ENCODE measurements at places on chromosomes 5 and 9.

DNA sequence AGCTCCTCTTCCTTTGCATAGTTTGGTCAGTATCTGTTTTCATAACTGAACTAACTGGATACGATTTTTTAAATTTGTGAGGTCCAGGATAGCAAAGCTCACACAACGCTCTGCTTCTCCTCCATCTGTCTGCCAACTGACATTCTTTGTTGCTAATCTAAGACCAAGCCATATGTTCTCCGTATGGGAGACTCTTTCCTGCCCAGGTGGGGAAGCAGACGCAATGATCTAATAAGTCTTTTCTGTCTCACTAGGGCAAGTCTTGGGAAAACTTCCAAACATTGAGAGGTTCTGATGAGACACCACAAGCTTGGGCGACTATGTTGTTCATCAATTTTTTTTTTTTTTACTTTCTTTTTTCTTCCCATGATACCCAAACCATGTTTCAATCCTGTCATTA is 558.5 kb downstream of the EFNA5 start:
- no peak for DNase-seq

GRCh38 chr9:75589497-75589896 is 301.0 kb upstream of the PCSK5 start:
- no peak for DNase-seq

DNA sequence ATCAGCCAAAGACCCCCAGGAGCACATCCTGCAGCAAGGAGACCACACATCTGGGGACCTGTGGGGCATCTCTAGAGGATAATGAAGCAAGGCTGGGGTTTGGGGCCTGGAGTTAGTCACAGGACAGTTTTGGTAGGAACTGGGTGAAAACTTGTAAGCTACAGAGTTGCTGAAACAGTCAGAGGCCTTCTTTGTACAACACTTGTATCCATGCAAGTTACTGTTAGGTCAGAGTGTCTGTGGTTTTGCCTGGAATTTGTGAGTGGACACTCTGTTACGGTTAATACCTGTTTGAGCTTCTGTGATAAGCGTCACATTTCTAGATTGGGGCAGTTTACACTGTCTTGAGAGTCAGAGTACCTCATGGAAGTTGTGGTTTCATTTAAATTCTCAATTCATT is 22.6 kb upstream of the ASPN start:
- DNase-seq = no peak

DNA sequence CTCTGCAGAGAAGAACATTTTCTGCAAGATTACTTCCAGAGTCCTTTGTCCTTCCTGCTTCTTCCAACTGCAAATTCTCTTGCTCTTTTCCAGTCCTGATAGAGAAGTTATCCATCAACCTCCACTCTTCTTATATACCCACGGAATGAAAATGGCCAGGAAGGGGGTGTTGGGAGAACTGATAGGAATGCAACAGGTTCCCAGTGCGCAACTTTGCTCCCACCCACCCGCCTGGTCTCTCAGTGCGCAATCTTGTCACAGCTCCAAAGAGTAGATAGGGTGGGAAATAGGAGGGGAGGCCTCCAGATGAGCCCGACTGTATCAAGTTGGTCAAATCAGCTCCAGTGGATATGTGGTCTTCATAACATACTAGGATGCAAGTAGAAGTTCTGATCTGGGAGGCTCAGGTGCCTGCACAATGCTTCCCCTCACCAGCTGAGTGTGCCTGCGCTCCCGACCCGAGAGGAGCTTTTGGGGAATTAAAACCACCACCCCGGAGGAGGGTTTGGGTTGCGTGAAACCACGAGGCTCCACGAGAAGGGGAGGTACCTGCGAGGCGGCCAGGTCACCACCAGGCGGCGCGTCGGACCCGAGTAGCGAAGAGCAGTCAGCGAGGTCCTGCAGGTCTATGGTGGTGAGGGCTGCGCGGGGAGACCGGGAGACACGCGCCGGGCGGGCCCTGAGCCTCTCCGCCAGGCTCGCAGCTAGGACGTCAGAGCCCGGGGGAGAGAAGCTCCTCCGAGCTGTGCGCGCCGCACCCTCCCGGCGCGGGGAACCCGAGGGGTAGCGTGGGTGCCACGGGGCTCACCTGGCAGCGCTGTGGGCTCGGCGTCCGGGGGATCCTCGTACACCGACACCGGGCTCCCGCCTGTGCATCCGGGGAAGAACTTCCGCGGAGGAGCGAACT is 835 bp downstream of the MCIDAS start:
- DNase-seq = peak; percentile 38

DNA sequence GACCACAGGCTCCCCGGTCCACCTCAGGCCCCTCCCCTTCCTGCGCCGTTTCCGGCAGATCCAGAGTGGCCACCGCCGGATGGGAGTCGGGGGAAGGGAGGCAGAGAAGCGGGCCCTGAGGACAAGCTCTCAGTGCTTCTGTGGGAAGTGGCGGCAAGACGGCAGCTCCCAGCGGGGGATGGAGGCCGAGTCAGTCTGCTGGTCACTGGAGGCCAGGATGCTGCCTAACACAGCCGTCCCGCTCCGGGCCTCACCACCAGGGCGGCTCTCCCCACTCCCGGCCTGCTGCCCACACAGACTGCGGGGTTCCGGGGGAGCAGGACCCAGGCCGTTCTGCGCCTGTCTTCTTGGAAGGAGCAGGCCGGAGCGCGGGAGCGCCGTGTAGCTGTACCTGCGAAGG is 31.4 kb downstream of the FXN start:
- DNase-seq = no peak

DNA sequence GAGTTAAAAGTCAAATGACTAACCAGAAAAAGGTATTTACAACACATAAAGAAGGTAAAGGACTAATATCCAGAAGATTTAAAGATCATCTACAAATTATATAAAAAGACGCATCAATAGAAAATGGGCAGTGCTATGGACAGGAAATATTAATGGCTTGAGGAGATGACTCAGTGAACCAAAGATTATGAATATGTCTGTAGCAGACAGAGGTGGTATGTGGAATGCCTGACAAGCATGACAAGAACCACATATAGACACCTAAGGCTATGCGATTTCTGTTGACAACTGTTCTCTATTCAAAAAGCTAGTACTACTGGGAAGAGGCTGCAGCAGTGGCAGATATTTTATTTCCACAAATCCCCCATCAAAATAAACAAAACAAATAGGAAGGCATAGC is 177.0 kb upstream of the SH3GL2 start:
- no peak for DNase-seq

Data from caudate nucleus (tissue), 63 donors.